ENCODE measurements at places on chromosomes 12 and 14.

DNA sequence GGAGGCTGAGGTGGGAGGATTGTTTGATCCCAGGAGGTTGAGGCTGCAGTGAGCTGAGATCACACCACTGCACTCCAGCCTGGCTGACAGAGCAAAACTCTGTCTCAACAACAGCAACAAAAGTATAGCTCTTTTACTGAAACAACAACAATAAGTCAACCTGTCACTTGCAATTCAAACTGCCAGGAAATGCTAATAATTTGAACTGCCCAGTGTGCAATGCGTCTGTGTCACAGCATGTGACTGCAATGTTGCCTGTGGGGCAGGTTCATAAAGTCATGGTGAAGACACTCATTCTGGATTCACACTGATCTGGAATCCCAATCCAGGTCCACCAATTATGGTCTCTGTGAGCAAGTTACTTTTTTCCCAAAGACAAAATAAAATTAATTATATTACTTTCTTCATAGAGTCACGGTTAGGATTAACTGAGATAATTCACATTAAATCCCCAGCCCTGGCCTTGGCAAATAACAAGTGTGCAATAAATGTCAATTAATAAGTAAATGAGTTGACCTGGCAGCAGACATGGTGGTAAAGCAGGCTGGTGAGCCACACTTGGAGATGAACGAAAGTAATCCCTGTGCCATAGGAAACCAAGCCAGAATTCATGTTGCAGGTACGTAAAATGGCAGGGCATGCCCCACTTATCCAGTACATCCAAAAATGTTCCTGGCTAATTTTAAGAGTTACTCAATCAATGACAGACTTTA, 89.1 kb upstream of the CPSF6 start:
- DNase-seq, result no peak

DNA sequence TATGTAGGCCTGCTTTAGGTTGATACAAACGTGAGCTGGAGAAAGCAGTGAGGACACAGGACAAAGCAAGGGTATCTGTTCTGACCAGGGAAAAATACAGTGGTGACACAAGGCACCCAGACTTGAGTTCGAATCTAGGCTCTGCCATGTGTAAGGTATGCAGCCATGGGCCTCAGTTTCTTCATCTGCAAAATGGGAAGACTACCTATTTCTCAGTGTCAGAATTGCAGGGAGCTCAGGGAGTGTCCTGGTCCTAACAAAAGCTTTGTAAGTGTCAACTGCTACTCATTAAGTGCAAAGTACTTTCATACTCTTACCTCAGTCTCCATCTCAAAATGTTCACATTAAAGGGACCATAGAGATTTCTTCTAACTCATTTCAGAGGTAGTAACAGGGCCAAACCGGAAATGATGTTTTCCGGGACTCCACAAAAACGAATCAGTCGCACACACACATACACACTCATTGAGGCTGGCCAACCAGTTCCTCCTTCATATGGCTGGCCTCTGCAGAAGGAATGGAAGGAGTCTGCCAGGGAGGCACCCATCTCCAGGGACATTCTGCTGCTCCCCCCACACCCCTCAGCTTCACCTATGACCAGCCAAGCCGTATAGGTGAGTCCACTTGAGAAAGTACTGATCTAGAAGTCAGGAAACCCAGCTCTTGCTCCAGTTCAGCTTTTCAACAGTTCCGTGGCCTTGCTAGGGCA, 7.8 kb downstream of the CTDSP2 start:
- peak; percentile 57 for DNase-seq

- no peak for DNase-seq
These were observed 1.9 kb upstream of the GTF2A1 start for GRCh38 chr14:81222691-81223090.

GRCh38 chr14:85688006-85688405, 158.1 kb downstream of the FLRT2 start:
- DNase-seq, result no peak

- no peak for DNase-seq
These were observed 13.9 kb upstream of the TCP11L2 start for GRCh38 chr12:106288494-106289195.

GRCh38 chr12:34607520-34608195, 585.4 kb downstream of the ALG10 start:
- DNase-seq, result no peak

GRCh38 chr14:51201890-51202289, 38.2 kb upstream of the TMX1 start:
- no peak for DNase-seq

DNA sequence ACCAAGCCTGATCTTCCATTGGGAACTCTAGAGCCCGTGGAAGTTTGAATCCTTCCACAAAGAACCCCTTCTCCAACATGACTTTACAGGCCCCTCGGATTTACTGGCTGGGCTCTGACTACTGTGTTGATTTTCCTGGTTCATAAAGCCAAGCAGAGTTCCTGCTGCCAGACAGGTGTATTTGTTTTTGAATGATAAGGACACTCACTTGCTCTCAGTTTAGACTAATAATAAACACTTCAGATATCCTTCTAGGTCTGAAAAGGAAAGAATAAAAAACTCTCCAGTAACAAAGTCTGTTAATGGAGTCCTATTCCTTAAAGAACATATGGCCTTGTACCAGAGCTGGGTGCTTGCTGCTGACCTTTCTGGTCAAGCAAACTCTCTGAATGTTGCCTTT, 31.0 kb downstream of the SIX1 start:
- DNase-seq, result no peak

DNA sequence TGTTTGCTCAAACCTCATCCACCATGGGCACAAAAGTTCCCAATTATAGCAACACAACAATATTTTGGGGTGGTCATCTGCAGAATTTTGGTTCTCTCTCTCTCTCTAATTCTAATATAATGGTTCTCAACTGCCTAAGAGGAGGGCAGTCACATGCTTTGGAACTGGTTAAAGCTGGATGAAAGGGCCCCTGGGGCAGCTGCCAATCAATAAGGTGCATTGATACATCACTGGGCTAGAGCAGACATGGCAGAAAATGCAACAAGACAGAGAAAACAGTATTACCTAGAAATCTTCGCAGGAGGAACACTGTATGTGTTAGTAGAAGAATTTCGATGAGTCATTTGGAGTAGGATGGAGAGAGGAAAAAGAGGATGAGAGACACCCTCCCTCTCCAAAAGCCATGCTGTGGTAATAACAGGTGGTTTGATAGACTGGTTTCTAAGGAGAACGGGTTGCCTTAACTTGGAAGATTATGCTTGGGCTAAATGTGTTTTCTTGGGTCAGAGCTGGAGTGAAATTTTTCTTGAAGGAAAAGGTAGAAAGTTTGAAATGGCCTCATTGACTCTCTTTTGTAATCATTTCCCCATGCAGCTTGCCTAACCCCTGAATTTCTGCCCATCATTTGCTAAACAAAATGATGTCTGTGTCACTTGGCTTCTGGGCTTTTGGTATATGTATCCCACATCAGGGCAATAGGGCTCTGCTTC, 67.1 kb upstream of the HIF1A start:
- no peak for DNase-seq

GRCh38 chr12:124025661-124026060, 52.6 kb downstream of the ZNF664 start:
- DNase-seq, result no peak

GRCh38 chr12:111673503-111673902, 12.3 kb downstream of the BRAP start:
- DNase-seq, result no peak

GRCh38 chr12:40688085-40688725, 4.0 kb upstream of the CNTN1 start:
- no peak for DNase-seq

DNA sequence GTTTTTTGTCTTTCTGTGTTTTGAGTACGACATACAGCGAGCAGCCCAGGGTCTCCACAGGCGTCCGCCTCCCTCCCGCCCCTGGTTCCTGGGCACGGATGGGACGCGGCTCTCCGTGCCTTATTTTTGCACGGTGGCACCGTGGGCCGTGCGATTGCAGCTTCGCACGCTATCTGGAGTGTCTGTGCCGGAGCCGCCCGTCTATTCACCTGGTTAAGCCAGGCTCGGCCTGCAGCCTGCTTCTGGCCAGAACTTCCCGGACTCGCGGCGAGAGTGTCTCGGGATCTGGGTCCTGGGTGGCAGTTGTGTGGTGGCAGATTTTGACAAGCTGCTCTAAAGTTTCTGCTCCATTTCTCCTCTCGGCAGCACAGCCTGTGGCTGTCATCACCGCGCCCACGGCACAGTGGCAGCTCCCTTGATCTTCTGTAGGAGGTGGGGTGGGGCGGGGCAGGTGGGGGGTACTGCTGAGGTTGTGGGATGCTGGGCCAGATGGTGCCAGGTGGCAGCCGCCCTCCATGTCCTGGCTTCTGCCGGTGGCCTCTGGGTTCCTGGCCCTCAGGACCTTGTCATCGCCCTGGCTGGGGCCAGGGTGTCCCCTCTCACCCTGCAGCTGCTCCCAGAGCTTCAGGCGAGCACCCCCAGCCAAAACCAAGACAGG, 2.9 kb downstream of the MMP17 start:
- DNase-seq, result no peak

- DNase-seq, result no peak
These were observed 183.3 kb upstream of the KITLG start for GRCh38 chr12:88763536-88764100.

DNA sequence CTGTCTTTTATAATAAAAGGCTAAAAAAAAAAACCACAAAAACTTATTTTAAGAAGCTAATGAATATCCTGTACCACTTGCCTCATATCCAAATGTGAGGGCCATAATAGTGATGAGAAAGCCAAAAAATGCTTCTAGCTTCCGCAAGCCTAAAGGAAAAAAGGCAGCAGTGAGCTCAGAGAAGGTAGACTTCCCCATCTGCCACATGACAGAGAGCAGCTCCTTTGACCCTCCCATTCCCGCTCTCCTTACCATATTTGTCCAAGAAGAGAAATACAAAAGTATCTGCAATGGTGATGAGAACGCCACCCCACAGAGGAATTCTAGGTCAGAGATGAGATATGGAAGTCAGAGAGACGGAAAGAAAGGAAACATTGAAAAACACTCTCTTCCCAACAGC, 27.1 kb downstream of the SLC11A2 start:
- DNase-seq, result no peak

DNA sequence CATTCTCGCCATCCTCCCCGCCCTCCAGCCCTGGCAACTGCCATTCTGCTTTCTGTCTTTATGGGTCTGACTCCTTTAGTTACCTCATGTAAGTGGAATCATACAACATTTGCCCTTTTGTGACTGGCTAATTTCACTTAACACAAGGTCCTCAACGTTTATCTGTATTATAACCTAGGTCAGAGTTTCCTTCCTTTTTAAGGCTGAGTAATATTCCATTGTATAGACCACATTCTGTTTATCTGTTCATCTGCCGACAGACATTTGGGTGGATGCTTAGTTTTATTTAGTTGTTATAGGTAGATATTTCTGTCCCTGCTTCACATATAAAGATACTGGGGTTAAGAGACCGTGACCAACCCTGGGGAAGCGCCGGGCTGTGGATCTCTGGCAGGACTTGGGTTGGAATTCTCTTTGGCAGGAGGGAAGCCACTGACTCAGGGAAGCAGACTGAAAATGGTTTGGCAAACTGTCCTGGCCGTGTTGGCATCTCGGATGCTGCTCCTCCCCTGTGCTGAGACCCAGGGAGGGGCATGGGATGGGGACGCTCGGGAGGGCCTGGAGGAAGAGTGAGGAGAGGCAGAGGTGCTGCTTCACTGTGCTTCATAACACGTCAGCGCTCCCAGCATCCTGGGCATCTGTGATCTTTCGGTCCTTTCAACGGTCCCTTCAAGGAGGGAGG, 38.9 kb downstream of the TEAD4 start:
- no peak for DNase-seq

- DNase-seq, result no peak
These were observed 60.5 kb upstream of the TMEM132D start for GRCh38 chr12:129964300-129964699.

GRCh38 chr12:91108196-91108755, 3.0 kb downstream of the LUM start:
- no peak for DNase-seq

DNA sequence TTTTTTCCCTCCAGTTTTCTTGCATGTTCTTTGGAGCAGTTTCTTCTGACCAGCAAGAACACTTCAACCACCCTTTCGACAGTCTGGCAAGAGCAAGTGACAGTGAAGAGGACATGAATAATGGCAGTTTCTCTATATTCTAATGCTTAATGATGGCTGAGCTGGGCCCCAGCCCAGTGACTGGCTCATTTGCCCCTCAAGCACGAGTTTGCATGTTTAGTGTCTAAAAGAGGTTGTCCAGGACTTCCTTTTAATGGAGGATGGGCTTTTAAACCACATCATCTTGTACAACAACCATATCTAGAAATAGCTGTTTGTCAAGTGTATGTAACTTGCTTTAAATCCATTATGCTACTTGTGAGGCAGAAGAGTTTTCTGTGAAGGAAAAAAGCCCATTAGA, 28.4 kb downstream of the RAD9B start:
- no peak for DNase-seq

DNA sequence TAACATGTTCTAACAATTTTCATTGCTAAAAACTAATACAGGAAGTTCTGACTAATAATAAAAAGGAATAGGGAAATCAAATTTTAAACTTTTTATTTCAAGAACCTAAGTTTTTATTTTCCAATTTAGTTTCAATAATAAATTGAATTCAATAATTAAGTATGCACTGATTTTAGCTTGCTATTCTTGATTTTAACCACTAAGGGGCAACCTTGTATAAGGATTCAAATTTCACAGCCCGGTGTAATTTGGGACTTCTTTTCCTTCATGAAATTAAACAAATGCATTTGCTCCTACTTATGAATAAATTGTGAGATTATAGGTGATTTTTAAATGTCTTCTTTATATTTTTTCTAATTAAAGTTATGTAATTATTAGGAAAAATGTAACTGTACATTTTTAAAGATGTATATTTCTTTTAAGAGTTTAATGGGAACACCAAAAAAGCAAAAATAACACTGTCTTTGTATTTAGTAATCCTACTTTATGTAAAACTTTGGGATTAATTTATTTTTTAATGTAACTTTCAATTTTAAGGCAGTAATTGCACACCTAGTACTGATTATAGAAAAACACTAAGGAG, 241.4 kb upstream of the PDZRN4 start:
- DNase-seq, result no peak

DNA sequence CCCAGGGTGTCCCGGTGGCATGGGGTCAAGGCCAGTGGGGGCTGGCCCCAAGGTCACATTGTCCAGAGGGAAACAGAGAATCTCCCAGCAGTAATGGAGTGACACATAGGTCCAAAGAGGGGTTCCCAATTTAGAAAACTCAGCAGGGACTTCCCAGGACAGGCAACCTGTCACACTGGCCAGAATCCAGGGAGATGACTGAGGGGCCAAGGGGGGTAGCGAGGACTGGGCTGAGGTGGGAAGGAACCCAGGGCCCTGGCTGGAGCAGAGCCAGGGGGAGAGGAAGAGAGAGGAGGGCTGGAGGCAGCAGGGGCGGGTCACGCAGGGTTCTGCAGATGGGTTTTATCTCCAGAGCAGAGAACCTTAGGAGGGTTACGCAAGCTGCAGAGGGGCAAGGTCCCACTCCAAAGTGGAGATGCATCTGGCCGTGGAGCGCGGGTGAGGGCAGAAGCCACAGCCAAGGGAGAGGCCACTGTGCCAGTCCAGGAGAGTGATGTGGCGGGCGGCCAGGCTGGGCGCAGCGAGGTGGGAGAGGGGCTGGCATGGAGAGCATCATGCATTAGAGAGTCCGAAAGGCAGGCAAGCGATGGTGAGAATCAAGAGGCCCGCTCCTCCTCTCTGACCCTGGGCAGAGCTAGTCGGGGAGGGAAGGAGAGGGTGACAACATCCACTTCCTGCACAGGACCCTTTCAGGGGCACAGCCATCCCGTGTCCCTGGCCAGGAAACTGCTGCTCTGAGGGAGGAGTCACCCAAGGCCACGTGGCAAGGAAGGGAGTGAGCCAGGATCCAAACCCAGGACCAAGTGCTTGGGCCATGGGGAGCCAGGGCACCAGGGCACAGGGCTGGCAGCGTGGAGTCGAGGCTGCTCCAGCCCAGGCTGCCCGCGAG, 29.0 kb downstream of the NCOR2 start:
- DNase-seq, result no peak

Data from bone marrow (tissue), 2 donors.